GM10248 (cell line): ENCODE measurements at places on chromosomes 5 and 9.

DNA sequence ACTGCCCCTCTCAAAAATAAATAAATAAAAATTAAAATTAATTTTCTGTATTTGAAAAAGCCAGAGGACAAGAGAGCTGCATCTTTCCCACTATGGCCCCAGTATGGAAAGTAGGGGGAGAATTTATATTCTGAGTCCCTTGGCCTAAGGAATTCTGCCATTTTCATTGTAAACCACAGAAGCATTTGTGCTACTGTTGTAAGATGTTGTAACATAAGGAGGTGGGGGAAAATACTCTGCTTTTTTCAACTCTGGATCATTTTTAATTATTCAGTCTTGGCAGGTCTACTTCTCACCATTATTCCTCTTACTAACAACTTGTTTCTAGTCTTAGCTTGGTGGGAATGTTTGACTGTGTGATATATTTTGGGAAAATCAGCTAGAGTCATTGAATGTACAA lies 52.3 kb upstream of the APC start:
- DNase-seq, result no peak

- no peak for DNase-seq
Measured at GRCh38 chr9:38761339-38761738, 41.4 kb upstream of the FAM240B start.

DNA sequence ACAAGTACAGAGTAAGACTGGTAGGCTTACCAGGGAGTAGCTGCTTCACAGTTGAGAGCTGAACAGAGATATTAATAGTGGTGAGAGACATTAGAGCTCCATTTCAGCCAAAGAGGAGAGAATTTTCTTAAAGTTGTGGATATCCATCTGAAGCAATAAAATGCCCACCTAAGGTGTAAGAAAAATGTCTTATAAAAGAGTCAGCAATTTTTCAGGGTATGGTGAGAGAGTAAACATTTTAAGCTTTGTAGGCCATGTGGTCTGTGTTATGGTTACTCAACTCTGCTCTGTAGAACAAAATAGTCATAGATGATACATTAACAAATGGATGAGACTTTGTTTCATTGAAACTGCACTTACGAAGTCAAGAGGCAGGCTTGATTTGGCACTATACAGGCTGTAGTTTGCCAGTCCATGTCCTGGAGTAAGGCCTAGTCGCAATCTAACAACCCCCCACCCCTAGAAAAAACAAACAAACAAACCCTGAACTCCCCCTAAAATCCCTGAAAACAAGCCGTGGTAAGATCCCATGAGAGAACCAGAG lies 945.4 kb upstream of the SEMA6A start:
- no peak for DNase-seq

DNA sequence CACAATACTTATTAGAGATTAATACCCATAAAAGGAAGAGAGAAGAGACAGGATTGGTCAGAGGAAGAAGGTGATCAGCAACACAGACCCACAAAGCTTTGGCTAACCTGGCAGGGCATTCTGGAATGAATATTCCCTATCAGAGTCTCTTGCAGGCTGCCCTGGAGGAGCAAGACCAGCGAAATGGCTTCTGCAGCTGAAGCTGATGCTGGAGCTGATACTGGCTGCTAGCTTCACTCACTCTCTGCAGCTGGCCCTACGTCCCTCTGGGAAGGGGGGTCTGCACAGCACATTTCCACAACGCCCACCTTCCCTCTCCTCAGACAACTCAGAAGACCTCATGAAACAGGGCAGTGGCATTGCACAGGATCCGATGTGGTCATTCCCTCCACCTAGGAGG lies 169.9 kb upstream of the EFNA5 start:
- no peak for DNase-seq
